ENCODE measurements at places on chromosomes 16 and 17.

DNA sequence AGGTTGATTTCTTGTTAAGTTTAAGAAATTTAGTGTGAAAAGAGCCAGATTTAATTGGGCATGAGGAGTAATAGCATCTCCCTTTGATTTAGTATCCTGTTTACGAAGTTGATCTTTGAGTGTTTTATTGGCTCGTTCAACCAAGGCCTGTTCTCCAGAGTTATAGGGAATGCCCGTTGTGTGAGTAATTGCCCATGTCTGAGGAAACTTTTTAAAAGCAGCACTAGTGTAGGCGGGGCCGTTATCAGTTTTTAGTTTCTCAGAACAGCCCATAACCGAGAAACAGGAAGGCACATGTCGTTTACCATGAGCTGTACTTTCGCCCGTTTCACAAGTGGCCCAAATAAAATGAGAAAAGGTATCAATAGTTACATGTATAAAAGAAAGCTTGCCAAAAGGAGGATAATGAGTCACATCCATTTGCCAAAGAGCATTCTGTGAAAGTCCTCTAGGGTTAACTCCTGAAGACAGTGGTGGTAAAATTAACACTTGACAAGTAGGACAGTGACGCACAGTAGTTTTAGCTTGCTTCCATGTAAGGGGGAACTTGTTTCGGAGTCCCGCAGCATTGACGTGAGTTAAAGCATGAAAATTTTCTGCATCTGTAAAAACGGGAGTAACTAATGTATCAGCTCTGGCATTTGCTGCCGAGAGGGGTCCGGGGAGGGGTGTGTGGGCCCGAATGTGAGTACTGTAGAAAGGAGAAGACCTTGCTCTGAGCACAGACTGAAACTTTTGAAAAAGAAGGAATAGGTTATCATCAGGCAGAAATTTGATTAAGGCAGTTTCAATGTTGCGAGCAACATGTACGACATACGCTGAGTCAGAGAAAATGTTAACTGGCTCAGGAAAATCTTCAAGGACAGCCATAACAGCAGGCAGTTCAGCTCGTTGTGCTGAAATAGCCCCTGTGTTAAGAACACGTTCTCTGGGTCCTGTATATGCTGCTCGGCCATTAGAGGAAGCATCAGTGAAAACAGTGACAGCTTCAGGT lies 18.5 kb upstream of the KCTD5 start:
- peak; percentile 46 for DNase-seq

- no peak for DNase-seq
These were observed 31.3 kb upstream of the C1QL1 start for GRCh38 chr17:44999433-44999832.

DNA sequence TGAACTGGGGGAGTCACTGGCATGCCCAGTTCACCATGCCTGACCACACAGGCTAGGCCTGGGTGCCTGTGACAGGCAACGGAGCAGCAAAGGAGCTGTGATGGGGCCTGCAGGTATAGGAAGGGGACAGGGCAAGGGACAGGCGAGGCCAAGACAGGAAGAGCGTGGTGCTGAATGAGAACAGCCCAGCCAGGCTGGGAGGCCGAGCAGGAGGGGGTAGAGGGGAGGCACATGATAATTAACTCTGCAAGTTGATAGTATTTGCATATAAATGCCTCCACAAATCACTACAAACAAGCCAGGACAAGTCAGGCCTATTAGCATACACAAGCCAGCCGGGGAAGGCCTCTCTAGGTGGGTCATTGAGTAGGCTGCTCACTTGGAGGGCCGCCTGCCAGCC lies 7.8 kb downstream of the ZFHX3 start:
- no peak for DNase-seq

DNA sequence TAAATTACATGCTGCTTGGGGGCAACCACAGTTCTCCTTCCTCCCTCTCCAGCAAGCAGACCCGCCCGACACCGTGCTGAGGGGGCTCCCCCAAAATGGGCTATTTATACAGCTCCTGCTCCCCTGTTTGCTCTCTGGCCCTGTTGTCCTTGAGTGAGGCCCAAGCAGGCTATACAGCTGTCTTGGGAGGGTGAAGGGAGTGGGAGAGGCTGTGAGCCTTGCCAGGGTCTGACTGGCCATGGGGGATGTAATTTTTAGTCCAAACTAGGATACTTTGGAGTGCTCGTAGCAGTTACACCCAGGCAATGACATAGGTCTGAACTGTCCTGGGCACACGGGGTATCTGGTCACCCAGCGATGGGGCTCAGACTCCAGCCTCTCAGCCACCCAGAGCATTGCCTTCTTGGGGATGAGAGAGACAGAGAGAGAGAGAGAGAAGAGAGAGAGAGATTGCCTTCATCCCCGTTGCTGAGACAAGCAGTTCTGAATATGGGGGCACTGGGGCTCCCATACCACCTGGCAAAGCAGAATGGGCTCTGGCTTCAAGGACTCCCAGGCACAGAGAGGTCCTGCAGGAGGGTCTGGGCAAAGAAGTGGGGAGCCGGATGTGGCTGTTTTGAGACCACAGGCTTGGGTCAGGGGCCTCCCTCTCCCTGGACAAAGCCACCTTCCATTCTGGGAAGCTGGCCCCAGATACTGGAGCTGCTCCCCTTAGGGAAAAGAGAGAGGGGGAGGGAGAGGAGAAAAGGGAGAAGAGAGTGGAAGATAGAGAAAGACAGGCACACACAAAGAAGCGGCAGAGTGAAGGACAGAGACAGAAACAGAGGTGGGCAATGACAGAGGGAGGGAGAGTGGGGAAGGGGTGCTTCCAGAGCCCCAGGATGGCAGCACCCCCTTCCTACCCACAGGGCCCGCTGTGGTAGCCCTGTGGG lies 10.7 kb upstream of the TMEM92 start:
- DNase-seq = no peak

DNA sequence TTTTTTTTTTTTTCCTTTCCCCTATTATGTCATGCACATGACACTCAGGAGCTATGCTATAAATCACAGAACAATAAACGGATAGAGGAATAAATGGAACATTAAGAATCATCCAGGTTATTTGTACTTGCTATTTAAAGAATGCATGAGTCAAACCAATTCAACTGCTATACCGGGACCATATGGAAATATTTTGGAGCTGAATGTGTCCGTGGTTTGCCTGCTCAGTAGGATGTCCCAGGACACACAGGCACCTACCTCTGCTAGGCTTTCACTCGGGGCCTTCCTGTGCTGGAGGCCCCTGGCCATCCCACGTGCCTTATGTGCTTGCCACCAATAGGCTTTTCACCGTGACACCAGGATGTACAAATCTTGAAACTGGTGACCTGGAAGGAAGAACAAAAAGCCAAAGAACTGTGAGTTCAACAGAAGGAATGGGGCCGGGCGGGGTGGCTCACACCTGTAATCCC lies 15.3 kb upstream of the SEC14L1 start:
- no peak for DNase-seq

DNA sequence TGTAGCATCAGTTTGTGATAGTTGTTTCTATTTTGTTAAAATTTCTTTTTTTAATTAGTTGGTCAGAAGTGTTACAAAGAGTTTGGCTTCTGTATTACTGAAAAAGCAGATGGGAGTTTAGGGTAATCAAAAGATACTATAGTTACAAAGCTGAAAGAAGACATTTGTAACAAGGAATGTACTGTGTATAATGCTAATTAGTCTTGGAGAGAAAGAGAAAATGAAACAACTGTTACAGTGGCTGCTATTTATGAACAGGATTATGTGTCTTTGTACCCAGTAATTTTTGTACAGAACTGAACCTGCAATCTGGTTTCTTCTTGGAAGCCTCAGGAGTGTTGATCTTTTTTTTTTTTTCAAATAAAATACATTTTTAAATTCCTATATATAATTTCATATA lies 14.3 kb downstream of the GDPD1 start:
- no peak for DNase-seq

- DNase-seq = no peak
These were observed 45.2 kb downstream of the SLC6A2 start for GRCh38 chr16:55700961-55701360.

DNA sequence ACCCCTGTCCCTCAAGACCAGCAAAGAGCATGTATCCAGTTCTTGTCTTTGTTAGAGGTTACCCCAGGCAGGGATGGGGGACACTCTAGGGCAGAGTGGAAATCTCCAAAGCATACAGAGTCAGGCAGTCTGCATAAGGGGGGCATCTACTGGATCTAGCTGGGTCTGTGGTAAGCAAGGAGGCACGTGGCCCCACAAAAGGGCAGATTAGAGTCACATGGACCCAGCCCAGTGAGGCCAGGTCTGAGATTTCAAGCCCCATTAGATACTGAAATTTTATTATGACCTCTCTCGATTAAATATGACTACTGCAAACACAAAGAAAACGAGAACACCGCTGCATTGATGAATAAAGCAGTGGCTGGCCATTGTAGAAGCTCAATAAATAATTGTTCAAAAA lies 1.6 kb upstream of the GPR139 start:
- DNase-seq = no peak

DNA sequence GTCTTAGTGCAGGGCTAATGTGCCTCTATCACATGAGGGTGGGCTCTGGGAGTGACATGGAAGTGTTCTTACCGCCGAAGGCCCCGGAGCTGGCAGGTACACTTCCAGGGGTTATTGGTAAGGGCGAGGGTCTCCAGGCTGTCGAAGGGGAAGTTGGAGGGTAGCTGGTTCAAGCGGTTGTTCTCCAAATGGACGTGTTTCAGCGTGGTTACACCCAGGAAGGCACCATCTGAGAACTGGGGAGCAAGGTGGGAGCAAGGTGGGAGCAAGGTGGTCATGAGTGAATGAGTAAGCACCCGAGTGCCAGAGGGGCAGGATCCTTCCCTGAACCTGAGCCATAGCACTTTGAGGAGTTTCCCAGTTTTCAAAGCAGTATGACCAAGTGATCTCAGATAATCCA lies 3.0 kb downstream of the CHAD start:
- no peak for DNase-seq

DNA sequence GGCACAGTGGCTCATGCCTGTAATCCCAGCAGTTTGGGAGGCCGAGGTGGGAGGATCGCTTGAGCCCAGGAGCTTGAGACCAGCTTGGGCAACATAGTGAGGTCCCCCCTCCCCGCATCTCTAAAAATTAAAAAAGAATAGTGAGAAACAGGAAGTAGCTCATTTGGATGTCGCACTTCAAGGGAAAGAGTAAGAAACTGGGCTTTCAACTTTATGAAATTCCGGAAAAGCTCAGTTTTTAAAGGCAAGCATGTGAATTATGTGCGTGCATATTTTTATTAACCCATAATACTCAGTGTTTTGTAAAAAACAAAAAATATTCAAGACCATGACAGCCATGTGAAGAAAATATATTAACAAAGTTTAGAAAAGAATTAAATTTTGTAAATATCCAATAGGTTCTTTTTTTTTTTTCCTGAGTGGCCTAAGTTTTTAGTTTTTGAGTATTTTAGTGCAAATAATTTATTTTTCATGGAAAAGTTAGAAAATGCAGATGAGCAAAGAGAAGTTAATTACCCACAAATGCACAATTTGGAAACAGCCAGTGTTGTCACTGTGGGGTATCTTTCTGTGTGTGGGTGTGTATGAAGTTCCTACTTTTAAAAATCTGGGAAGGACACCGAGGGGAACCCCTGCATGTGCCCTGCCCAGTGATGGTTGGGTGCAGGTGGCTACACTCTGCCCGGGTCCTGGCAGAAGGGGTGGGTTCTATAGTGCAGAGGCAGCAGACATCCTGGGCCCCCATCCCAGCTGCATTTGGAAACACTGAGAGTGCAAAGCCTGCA lies 40.0 kb downstream of the CIBAR2 start:
- DNase-seq = no peak

DNA sequence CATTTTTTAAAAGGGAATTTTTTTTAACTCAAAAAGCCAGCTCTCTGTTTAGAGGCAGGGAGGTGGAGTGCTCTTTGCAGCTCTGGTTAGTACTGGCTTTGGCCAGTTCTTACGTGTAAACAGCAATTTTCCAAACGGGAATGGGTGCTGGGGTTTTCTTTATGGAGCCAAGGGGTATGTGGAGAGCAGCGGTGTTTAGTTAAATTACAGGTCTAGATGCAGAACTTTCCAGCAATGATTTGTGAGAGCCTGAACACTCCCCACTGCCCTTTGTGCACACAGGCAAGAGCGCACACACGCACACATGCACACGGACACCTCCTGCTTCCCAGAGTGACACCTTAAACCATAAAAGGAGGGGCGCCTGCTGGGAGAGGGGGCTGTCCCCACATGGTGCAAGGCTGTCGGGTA lies 140.2 kb downstream of the MSI2 start:
- DNase-seq = no peak

- no peak for DNase-seq
These were observed 50.7 kb downstream of the TOX3 start for GRCh38 chr16:52496051-52496876.

GRCh38 chr16:11277607-11278337 lies 1.5 kb upstream of the PRM2 start:
- DNase-seq = no peak

- DNase-seq = no peak
These were observed 46.0 kb upstream of the ERCC4 start for GRCh38 chr16:13873835-13874438.

- DNase-seq = no peak
These were observed 85.7 kb upstream of the HS3ST2 start for GRCh38 chr16:22728167-22728836.
